Stimulated activated CD8-positive, alpha-beta memory T cell treated with anti-CD3 and anti-CD28 coated beads, Interleukin-4, amount 100 ng/mL, for 4 hours (primary cell): ENCODE measurements at places on chromosomes 5 and 9.

DNA sequence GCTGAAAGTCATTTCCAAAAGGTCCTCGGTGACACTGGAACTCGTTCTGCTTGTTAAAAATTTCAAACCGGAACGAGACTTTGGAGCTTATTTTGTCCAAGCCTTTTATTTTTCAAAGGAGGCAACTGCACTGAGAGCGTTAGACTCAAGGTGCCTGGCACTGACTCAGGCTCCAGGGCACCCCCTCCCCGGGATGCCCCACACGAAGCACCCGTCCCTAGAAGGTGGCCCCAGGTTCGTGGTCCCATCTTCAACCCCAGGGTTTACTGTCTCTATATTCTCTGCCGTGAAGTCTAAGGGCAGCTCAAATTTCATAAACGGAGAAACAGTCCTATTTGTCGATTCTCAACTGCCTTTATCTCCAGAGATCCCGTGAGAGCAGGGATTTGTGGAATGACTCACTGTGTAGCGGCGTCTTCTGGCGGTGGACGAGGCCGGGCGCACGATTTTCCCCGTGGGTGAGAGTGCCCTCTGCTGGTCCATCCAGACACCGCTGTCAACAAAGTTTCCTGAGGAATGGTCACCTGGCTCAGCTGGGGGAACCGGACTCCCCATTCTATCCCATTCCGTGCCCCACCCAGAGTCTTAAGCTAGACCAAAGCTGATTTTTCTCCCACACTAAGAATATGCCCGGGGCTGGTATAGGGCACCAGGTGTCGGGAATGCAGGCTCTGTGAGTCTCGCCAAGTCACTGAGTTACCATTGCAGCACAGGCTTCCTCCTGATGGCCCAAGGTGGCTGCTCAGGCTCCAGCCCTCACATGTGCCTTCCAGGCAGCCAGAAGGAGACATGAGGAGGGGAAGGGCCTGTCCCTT lies 27.1 kb upstream of the SLC6A19 start:
- peak; percentile 13 for DNase-seq

DNA sequence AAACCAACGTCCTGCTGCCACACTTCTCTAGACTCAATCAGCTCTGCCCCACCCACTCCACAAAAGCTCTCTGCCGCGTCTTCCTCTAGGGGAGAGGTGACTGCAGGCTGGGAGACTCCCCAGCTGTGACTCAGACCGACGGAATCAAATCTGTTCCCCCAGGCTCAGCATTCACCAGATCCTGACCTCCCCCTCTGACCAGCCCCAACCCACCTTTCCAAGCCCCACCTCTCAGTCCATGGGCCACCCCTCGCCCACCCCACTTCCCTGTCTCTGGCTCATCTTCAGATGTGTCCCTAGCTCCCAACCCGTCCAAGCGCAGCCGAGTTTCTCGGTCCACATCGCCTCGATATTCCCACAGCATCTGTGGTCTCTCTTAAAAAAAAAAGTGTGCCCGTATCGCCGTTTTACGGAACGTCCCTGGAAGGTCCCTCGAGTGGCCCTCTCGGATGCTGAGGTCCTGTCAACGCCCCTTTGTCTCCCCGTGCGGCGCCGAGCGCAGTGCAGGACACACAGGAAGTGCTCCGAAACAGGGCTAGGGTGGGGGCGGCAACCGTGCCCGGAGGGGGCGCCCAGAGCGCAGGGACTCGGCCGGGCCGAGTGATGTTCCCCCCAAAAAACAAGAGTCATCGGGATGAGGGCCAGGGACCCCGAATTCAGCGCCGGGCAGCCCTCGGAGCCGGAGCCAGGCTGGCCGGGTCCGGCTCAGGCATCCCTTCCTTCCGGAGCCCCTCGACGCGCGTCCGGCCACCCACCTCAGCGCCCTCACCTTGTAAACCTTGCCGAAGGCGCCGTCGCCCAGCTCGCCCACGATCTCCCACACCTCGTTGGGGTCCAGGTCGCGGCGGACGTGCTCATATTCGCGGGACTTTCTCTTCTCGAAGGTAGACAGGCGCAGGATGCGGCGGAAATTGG lies 649 bp downstream of the STK10 start:
- DNase-seq: peak; percentile 41

DNA sequence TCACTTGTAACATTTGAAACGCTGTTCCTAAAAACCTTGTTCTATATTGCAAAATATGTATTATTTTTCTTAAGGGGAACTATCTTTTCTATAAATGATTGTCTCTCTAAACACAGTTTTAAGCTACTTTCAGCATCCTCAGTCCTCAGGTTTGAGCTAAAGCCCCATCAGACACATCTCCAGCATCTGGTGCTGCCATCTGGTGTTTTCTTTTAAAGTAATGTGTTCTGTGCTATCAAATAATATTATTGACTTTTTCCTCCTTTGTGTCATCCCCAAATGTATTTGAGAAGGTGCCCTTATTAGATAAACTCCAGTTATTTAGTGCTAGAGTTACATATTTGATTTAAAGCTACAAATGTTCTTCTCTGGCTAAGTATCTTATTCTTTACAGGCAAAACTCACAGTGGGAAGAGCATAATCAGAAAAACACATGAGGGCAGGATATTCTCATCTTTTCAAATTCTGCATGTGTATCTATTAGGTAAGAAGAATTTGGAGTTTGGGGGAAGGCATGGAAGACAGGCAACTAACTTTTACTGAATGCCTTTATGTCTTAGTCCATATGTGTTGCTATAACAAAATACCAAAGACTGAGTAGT lies 27.5 kb downstream of the ZNF474 start:
- DNase-seq: no peak

DNA sequence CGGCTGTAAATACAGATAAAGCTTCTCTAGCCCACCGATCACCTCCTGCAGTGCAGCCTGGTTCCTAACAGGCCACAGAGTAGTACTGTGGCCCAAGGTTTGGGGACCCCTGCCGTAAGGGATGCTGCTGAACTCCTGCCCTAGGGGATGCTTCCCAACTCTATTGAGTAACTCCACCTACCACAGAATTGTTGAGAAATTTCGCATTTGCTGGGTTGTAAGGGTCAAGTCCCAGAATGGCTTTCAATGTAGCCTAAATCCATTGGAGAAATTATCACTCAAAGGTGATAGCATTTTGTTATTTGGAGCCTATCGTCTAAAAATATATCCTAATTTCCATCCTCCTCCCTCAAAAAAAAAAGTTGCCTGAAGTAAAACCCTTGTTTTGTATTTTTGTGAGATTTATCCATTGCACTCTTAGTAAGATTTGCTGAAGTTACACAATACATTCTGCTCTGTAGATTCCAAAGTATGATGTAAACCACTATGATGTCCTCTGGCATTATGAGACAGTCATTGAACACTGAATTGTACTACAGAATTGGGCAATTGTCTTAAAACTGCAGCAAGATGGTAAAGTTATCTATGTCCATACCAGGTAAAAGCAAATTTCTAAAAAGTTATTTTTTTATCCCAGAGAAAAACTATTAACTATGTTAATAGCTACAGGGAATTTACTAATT lies 14.0 kb downstream of the ACTBL2 start:
- DNase-seq: no peak

- DNase-seq: no peak
Measured at GRCh38 chr5:150112201-150113046, 26.1 kb upstream of the CSF1R start.
